Fibroblast of the aortic adventitia (primary cell): ENCODE measurements at places on chromosomes 13 and 19. TPM values are rescaled to one million over a fixed set of nuclear protein-coding genes. Genes with fewer than 3 reads are reported as not detected.

- DNase-seq: peak; percentile 92
Measured at GRCh38 chr13:79593641-79594275, 112.8 kb downstream of the NDFIP2 start.

DNA sequence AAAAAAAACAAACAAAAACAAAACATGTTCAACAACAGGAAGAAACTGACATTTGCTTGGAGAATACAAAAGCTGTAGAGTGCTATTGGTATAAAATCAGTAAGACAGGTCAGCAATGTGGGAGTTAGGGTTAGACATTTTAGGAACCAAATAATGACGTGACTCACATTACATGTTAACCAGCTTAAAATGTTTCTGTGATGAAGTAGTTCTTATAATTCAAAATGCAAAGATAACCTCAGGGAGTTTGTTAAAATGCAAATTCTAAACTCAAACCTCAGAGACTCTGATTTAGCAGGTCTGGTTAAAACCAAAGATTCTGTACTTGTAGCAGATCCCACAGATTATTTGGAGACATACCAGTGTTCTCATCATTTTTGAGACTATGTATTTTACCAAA, 549.4 kb upstream of the SLITRK1 start:
- peak; percentile 50 for DNase-seq

DNA sequence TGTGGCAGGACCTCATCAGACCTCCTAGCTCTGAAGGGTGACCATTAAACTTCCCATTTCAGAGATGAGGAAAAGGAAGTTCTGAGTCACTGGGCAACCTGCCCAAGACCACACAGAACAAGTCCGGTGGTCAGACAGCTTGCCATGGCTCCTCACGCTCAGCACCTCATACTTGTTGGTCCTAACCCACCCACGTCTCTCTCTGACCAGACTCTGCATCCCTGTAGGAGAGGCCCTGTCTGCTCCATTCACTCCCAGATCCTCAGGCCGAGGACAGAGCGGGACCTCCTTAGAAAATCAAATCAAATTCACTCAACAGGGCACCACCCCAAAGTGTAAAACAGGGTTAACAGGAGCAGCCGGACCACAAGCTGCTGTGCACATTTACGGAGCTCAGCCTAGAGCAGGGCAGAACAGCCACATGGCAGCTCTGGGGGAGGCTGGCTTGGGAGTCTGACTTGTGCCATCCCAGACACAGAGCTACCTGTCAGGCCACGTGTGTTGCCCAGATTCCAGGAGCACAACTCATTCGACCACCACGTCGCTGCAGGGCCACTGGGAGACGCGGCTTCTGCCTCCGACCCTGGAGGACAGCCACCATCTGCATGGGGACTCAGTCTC, 1.7 kb downstream of the MIER2 start:
- DNase-seq: peak; percentile 91

The ZNF823 gene
- total RNA-seq: 2.6 and 4.1 TPM in 2 replicates

The URAD gene
- not detected in 2 replicates for total RNA-seq

- DNase-seq: no peak
Measured at GRCh38 chr13:77554069-77554468, 18.6 kb downstream of the SCEL start.

GRCh38 chr19:22893855-22894270, 61.8 kb downstream of the ZNF723 start:
- DNase-seq: no peak

GRCh38 chr13:101398191-101398590, 18.1 kb downstream of the NALCN start:
- DNase-seq: peak; percentile 39

The TMC4 gene
- 0.27 and 0.82 TPM in 2 replicates for total RNA-seq

GRCh38 chr19:53664760-53665159, 33.0 kb downstream of the DPRX start:
- DNase-seq: no peak

- DNase-seq: peak; percentile 89
Measured at GRCh38 chr19:49850487-49851342, at the start of gene PTOV1. PTOV1 (plus strand) TSS chr19:49851159.

DNA sequence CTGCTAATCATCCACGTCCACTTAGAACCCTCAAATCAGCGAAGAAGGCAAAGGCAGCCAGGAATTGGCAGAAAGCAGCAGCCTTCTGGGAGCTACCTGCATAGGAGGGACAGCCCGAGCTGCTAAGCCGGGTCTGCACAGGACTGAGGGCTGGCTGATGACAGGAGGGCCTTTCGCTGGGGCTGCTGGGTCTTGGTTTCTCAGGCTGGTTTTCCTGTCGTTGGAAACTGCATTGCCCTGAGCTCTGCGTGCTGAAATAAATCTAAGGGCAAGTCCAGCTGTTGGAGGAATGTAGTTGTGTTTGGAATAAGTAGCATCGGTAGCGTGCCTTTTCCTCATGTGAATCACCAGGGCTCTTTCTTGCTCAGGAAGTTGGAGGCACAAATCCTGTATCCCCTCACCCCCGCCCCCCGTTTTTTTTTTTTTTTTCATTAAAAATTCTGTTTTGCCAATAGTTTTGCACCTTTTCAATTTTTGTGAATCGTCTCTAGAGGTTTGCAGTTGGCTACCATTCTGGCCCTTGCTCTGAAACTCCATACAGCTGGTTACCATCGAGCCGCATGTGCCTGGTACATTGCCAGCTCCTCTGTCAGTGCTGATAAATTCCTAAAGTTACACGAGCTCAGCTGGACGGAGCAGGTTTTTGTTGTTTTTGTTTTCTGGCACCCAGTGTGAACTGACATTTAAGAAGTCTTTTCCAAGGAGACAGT, 193.9 kb upstream of the RNF113B start:
- peak; percentile 88 for DNase-seq

The ZNF792 gene
- total RNA-seq: 1.7 and 3.0 TPM in 2 replicates

GRCh38 chr13:44685641-44686040, 109.5 kb upstream of the TSC22D1 start:
- no peak for DNase-seq

The IL4I1 gene
- 1.1 TPM in 1 of 2 replicates, not detected in the other for total RNA-seq

The MEGF8 gene
- total RNA-seq: 20.0 and 28.5 TPM in 2 replicates

GRCh38 chr19:42074513-42075363, 1.2 kb upstream of the ZNF574 start:
- no peak for DNase-seq

DNA sequence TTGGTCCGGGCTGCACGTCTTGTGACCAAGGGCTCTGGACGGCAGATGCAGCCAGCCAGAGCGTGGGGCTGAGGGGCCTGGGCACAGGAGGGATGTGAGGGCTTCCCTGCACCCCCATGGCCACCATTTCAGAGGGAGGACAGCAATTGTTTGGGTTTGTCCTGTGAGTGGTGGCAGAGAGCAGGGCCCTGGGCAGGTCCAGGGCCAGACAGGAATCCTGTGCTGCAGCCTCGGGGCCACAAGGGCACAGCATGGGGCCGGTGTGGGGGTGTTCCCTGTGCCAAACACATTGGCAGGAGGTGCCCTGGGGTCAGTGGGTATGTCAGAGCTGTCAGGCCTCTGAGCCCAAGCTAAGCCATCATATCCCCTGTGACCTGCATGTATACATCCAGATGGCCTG, 32.2 kb downstream of the WTIP start:
- DNase-seq: no peak

The ZNF850 gene
- 3.0 and 5.4 TPM in 2 replicates for total RNA-seq

GRCh38 chr19:41265395-41266153, 1.4 kb downstream of the HNRNPUL1 start:
- DNase-seq: peak; percentile 28

DNA sequence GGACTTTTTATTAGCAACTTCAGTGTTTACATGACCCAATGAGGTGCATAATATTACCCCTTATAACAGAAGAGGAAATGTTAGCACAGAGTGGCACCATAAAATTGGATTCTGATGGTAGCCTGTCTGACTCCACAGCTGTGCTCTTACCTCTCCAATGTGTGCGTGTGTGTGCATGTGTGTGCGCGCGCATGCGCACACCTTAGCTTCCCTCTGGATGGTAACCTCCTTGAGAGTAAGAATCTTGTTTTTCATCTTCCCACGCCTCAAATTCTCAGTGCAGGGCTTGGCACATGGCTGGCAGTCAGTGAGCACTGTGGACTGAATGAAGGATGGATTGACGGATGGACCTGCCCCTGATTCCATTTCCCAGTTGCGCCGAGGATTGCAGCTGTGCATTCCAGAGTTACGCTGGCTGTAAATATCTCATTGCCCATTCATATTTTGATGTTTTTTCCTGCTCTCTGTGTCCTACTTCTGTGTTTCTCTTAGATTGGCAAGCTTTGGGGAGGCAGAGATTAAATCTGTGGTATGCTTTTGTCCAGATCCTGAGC, 99.2 kb upstream of the WASF3 start:
- no peak for DNase-seq

DNA sequence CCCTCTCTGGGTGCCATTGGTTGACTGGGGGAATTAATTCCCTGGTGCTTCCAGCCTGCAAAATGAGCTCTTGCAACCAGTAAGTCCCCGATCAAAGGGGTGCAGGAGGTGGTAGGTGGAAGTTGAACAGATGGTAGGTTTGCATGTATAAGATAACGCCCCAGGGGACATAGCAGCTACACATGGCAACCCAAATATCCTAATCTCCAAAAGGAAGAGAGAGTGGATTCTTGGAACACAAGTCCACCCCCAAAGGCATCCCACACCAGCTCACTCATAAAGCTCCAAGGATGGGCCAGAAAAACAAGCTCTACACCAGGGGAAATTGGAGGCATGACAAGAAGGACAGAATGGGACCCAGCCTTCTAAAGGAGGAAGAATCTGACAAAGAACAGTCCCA, 4.8 kb downstream of the CD209 start:
- no peak for DNase-seq
